ENCODE measurements at places on chromosomes 3 and 15.

DNA sequence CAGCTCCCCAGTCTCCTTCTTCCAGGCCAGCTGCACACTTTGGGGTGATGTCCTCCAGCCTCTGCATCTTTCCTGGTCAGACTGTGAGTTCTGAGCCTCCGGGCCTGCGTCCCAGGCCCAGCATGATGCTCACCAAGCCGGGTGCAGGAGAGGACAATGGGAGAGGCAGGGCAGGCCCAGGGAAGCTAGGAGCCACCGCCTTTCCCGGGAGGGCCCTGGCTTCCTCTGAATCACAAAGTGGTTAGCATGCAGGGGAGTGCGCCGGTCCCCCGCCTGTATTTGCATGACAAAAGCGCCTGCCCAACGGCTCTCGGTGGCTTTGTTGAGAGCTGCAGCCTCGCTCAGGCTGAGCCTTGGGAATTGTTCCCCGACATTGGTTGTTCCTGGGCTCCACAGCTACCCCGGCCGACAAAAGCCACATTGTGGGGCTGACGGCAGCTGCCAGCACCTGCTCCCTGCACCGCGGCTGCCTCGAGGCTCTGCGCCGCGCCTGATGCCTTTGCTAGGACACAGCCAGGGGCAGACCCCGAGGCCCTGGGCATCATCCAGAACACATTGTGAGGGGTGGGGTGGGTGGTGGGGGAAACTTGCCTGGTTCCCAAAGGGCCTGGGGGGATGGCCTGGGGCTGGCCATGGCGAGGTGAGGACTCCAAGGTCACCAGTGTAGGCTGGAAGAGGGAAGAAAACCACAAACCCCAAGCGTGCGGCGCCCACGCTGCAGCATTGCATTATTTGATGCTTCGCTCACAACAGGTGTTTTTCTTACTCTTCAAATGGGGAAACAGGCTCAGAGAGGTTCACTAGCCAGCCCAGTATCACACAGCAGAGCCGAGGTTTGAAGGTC is 20.0 kb upstream of the KLF13 start:
- DNase-seq = peak; percentile 70

DNA sequence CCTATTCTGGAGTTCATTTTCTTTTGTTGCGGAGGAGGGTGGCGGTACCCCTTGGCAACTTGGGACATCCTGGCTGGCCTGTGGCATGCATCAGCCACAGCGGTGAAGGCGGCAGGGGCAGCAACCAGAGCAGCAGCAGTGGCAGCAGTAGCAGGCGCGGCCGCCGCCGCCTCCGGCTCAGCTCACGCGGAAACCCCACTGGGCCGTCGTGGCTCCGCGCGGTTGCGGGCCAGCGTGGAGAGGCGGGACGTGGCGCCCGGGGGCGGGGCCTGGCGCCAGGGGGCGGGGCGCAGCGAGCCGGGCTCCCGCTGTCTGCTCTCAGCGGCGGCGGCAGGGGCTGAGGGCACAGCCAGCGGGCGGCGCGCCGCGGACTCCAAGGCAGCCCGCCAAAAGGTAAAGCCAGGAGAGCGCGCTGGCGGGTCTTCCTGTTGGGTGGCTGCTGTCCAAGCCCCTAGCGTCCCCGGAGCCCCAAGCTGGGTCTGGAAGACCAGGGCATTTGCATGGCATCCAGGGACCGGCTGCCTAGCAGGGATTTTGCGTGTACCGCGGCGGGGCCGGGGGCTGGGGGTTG is 334.4 kb upstream of the THRB start:
- peak; percentile 77 for DNase-seq

DNA sequence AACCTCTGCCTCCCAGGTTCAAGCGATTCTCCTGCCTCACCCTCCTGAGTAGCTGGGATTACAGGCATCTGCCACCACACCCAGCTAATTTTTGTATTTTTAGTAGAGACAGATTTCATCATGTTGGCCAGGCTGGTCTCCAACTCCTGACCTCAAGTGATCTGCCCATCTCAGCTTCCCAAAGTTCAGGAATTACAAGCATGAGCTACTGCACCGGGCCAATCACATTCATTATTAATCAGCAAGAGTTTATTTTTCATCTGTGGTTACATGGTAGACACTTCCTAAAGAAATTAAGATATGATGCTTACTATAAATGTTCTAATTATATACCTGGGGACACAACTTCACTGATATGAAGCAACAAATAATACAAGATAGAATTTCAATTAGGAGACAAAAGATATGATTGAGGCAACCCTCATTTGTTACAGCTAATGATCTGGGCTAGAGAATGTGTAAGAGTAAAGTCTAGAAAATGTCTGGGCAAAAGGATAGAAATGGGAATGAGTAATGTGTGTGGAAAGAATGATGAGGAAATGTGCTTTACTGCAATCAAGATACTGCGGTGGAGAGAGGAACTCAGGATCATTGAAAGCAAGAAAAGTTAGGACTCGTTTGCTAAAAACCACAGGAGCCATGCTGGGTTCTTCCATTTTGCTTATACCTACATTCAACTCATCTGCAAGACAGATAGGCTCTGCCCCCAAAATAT is 366.8 kb downstream of the ZIC1 start:
- DNase-seq = no peak

DNA sequence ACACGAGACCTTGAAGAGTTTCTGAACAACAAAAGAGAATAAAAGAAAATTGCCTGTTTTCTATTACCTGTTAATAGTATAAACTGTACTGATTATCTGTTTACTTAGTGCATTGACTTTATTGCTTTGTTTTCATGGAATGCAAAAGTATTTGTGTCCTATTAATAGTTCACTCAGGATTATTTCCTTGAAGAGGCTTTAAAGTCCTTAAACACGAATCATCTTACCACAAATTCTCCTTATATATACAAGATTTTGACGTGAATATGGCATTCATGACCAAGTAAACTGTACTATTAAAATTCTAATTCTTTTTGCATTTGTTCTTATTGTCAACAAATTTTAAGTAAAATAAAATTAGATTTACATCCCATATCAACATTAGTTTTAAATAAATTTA is 513.0 kb downstream of the NTRK3 start:
- no peak for DNase-seq

DNA sequence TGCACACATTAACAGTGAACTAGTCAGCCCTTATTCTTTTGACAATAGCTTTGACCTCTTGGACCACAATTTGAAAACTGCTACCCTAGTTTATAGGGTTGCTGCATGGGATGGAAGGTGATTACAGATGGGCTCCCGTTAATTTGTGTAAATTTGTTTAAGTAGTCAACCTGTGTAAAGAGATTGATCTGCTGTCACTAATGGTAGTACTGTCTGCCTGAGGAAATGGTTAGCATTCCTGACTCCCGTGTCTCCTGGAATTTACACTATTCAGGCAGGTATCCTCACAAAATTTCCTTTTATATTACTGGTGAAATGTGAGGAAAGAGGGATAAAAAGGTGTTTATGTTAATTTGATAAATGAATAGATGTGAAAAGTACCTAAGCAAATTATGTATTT is 15.3 kb upstream of the EBLN2 start:
- DNase-seq = no peak

DNA sequence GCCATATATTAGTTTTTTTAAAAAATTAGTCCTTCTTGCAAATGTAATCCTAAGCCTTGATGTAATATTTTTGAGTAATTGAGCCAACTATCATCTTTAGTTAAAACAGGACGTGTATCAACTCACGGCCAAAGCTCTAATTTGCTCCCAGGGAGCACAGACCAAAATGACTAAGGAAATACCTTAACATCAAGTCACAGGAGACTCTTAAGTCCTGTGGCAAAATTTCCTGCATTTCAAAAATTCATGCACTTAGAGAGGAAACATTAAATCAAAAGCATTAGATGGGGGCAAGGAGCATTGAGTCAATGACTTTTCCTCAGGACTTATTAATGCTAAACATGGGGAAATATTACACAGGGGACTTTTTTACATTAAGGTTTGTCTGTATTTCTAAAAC is 276.0 kb downstream of the MFSD1 start:
- DNase-seq = no peak

DNA sequence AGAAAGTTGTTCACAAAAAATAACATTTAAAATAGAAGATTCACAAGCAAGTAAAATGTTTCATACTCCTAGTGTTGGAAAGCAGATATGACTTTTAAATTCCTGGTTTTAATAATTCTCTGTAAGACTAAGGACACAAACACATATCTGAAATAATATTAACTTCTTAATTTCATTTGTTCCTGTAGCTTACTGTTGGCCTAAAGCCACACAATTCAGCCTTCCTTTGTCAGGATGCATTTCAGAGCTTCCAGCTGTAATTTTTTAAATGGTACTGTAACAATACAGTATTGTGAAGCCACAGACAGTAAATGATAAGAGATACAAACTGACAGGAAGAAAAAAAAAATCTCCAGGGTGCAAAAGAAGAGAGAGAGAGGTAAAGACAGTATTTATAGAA is 84.2 kb downstream of the TMCC1 start:
- no peak for DNase-seq

- no peak for DNase-seq
Measured at GRCh38 chr3:190545191-190545590, 31.3 kb downstream of the IL1RAP start.

- DNase-seq = no peak
Measured at GRCh38 chr3:191434024-191434423, 26.9 kb upstream of the PYDC2 start.

DNA sequence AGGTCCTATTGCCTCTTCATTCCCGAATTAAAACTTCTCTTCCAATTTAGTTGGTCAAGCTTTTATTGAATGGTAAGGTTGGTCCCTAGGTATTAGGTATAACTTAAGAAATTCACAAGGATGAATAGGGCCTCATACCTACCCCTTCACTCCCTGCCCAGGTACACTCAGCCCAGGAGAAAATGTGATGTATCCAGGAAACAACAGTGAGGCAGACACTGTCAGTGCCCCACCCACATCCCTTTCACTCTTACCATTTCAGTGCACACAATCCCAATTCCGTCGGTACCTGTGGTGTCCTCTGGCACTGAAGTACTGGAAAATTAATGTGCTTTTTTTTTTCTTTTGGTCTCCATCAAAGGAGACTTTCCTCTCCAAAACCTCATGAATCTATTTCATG is 10.5 kb upstream of the C3orf49 start:
- no peak for DNase-seq

GRCh38 chr15:92810418-92811138 is 89.5 kb upstream of the CHD2 start:
- DNase-seq = peak; percentile 78

GRCh38 chr3:186216900-186217819 is 108.3 kb upstream of the ETV5 start:
- no peak for DNase-seq

DNA sequence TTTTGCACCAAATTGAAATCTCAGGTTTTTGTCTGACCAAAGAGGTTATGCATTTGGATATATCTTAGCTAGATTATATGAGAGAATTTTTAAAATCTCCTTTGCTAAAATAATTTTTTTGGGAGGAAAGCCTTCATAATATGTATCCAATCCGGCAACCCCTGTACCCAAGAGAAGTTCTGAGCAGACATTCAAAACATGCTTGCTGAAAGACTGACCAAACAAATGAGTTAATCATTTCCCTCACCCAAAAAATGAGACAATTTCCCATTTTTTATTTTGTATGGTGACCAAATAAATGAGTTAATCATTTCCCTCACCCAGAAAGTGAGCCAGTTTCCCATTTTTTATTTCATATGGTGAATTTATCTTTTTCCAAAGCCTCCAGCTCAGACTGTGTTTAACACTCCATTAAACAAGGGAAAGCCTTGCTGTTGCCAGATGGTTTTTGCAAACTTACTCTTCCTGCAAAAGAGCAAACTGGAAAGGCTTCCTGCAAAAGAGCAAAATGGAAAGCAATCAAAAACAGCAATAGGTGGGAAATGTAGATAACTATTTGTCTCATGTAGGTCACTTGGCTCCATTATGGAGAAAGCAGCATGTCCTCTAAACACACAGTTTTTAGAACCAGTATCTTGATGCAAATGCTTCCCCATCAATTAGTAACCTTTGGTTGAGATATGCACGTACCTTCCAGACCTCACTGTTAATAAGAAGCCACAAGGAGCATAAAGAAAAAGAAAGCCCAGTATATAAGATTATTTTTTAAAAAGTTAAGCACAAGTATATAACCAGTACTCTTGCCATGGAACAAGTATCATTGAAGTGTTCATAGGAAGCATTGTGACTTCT is 78.4 kb upstream of the OSTN start:
- DNase-seq = no peak

DNA sequence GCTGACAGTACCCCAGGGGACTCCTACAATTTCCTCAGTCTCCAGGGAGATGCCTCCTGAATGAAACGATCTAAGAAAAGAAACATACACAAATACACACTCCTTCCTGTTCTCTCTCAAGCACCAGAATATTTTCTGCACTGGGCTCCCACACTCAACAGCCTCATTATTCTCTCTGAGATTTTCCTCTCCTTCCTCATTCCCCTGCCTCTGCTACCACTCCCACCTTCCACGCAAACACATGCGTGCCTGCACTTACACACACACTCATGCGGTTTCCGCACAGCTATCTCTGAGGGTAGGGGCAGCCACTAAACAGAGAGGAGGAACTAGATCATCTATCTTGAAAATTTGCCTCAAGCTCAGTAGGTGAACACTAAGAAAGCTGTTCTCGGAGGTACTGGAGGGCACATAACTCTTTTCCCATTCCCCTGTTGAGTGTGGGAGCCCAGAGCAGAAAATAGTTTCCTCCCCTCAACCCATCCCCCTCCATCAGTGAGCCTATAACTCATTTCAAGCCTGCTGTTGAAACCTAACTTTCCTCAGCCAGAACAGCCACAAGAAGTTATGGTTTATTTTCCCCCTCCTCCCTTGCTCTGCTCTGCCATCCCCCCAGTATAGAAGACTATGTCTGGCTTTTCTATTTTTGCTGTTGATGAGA is 30.5 kb upstream of the TIPARP start:
- no peak for DNase-seq

DNA sequence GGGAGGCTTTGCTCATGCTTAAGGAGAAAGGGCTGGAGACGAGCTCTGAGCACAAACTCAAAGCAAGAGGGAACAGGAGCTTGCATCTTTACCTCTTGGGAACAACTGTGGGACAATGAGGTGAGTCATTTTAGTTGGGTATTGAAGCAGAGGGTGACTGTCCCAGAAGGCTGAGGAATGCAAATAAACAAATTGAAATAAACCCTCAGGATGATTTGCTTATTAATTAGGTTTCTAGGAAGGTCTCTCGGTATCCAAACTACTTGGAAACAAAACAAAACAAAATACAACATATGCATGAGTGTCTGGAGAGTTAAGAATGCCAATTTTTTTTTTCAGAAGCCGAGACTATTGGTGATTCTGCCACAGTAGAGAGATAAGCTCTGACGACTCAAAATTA is 38.4 kb upstream of the CACNA2D3 start:
- no peak for DNase-seq
